Activated CD4-positive, CD25-positive, alpha-beta regulatory T cell treated with anti-CD3 and anti-CD28 coated beads, Interleukin-2, amount 50 U/mL, for 16 hours (primary cell): ENCODE measurements at places on chromosomes 1 and 21.

DNA sequence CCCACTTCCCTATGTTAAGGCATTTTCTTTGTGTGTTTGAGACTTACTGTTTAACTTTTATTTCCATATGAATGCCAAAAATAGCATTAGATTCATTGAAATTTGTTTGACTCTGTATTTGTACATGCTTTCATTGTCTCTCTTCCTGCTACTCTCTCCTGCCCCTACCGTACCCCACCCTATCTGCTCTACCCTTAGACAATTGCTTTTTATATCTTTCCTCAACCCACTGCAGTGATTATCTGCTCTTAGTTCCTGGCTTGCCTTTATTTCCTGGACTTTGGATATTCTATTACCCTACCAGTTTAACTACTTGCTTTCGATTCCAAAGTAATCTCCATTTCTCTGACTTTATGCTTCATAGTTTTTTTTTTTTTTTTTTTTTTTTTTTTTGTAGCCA lies 10.5 kb downstream of the RAVER2 start:
- DNase-seq, result no peak

DNA sequence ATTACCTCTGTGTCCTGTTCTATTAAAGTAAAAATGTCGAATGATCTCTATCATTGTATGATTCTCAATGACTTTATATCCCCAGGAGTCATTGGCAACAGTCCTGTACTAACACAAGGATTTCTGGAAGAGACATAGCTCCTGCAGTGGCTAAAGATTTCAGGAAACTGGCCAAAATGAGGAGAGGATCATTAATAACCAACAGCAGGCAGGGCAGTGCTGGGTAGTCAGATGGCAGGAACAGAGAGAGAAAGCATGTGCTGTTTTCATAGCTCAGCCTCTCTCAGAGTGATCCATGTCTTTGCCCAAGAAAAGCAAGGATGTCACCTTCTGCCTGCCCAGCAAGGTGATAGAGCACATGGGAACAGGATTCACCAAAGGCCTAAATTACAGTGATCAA lies 604.7 kb upstream of the PLXNA2 start:
- no peak for DNase-seq

- no peak for DNase-seq
These were observed 9.6 kb downstream of the ACKR1 start for GRCh38 chr1:159214149-159214760.

DNA sequence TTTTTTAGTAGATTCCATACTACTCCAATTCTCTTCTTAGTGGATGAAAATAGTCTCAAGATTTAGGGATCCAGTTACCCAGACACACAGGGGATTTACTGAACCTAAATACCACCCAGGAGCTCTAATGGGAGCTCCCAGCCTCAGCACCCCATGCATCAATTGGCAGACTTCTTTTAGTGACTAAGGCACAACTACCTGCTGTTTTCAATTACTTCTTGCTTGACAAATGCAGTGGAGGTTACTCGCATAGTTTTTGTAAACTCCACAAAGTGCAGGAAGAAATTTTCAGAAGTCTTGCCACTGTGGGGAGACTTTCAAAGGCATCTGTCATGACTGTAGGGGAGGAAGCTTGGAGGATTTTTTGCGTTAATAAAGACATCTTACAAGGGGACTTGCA lies 35.5 kb upstream of the MAP10 start:
- DNase-seq, result no peak

DNA sequence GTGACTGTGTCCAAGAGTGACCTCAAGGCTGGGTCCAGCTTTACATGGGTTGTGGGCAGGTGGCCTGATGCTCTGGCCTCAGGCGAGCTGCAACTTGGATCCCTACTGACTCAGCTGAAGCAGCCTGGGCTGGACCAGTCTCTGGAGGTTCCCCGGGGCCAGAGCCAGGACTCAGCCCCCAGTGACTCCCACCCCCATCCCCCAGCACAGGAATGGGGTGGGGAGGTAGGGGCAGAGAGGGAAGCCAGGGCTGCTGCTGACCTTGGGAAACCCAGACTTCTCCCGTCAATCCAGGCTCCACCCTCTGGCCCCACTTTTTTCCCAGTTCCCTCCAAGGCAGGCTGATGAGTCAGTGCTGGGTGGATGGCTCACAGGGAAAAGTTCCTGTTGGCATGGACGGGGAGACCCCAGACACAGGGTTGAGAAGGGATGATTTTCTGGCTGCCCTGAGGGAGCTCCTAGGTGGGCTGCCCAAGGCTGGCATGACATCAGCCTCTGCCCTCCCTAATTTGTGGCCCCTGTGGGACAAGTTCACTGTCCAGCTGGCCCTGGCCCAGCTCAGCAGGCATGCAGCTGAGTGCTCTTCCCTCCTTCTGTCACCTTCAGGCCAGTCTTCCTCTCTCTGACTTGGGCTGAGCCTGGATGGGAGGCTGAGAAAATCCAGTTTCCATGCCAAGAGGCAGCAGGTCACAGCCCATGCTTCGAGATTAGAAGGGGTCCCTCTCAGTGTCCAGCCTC lies 2.2 kb downstream of the ZC3H12A start:
- DNase-seq, result no peak

GRCh38 chr1:216528816-216529215 lies 105.6 kb upstream of the USH2A start:
- no peak for DNase-seq

- no peak for DNase-seq
These were observed 35.1 kb upstream of the PRSS38 start for GRCh38 chr1:227780101-227781044.

DNA sequence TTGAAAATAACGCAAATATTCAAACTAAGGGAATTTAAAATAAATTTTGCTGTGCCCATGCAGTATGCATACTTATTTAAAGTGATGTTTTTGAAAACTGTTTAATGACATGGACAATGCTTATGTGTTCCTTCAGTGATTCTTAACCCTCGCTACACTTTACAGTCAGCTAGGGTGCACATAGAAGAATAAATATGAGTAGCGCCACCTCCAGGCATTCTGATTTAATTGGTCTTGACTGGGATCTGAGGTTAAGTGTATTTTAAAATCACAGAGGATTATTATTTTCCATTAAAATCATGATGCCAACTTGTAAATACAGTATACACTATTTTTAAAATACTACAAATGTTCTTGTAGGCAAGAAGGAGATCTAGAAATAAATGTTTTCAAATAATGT lies 373.5 kb upstream of the ADGRL4 start:
- no peak for DNase-seq

- no peak for DNase-seq
These were observed 9.7 kb upstream of the PTGS2 start for GRCh38 chr1:186689907-186690306.

GRCh38 chr1:114021665-114022099 lies 42.4 kb downstream of the OLFML3 start:
- DNase-seq, result no peak

GRCh38 chr1:154476791-154477190 lies 25.2 kb upstream of the TDRD10 start:
- DNase-seq, result no peak

- DNase-seq, result no peak
These were observed 26.5 kb upstream of the SLC35A3 start for GRCh38 chr1:99943223-99943794.

DNA sequence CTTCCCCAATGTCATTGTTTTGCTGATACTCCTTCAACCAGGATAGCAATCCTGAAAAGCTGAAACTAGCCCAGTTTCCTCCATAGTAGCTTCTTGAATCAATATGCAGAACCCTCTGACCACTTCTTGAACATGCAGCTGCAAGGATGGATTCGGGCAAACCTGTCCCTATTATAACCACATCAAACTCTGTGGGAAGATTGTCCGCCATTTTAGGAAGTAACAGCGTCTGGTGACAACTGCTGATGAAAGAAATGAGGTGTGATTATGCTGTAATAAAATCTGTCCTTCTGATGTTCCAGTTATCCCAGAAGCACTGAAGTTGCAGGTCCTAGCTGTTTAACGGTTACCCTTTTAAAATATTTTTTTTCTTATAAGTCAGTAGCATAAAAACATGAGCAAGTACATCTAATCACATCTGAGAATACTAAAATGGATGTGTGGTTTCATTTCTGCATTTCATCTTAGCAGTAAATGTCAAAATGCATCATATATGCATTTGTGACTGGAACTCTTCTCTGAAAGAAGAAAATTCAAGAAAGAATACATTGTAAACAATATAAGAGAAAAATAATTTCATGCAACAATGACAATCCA lies 4.5 kb downstream of the CHML start:
- DNase-seq, result no peak

GRCh38 chr1:201916649-201917249 lies 28.1 kb downstream of the SHISA4 start:
- DNase-seq, result no peak

GRCh38 chr1:54142146-54142900 lies 10.5 kb downstream of the CDCP2 start:
- no peak for DNase-seq

DNA sequence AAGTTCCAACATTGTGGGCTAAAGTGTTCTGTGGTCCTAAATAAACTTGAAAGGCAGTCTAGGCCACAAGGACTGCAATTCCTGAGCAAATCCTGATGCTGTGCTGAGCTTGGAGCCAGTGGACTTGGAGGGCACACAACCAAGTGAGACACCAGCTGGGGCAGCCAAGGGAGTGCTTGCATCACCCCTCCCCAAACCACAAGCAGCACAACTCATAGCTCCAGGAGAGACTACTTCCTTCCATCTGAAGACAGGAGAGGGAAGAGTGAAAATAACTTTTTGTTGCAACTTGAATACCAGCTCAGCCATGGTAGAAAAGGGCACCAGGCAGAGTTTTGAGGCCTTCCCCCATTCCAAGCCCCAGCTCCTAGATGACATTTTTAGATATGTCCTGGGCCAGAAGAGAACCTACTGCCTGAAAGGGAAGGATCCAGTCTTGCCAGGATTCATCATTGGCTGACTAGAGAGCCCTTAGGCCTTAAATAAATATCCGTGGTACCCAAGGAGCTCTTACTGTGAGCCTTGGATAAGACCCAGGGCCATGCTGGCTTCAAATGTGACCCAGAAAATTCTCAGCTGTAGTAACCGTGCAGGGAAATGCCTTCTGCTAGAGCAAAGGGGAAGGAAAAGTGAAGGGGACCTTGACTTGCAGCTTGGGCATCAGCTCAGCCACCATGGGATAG lies 35.4 kb upstream of the LRRC8B start:
- no peak for DNase-seq
